ENCODE measurements at places on chromosomes 16 and 17.

- DNase-seq: no peak
- H3K4me3 ChIP-seq: no peak overlapping the region
- no peak overlapping the region for H3K27ac ChIP-seq
Measured at GRCh38 chr17:7224661-7225111, 4.9 kb downstream of the ACADVL start.

DNA sequence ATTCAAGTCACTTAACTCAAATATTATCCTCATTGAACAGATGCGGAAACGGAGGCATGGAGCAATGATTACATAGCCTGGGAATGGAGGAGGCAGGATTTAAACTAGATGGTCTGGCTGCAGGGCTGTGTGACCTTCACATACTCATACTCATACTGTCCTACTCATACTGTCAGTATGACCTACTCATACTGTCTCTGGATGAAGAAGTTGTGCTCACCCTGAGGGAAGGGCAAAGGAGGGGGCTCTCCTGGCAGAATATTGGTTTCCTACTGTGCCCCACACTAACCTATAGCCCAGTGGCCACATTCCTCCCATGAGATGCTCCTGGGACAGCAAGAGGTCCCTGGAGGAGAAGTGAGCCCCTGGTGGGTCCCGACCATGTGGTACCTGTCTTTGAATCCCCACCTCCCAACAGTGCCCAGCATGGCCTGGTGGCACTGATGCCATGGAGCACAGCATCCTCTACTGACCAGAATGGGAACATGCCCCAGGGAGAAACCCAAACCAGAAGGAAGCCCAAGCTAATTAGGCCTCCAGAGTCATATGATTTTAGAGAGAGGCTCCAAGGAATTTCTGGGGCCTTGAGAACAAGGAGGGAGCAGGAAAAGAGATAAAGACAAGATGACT is 197.3 kb upstream of the SDK2 start:
- no peak overlapping the region for H3K4me3 ChIP-seq
- peak; percentile 42 for DNase-seq
- no peak overlapping the region for H3K27ac ChIP-seq
- H3K27me3 ChIP-seq: peaks cover 12% of the 10 kb centered on the region

- H3K36me3 ChIP-seq: no peaks in the 10 kb centered on the region
- H3K27me3 ChIP-seq: no peaks in the 10 kb centered on the region
- no peaks in the 10 kb centered on the region for H3K4me1 ChIP-seq
- H3K4me3 ChIP-seq: no peak overlapping the region
- no peak overlapping the region for H3K27ac ChIP-seq
Measured at GRCh38 chr17:77512062-77512946, 371.5 kb downstream of the SEC14L1 start.

DNA sequence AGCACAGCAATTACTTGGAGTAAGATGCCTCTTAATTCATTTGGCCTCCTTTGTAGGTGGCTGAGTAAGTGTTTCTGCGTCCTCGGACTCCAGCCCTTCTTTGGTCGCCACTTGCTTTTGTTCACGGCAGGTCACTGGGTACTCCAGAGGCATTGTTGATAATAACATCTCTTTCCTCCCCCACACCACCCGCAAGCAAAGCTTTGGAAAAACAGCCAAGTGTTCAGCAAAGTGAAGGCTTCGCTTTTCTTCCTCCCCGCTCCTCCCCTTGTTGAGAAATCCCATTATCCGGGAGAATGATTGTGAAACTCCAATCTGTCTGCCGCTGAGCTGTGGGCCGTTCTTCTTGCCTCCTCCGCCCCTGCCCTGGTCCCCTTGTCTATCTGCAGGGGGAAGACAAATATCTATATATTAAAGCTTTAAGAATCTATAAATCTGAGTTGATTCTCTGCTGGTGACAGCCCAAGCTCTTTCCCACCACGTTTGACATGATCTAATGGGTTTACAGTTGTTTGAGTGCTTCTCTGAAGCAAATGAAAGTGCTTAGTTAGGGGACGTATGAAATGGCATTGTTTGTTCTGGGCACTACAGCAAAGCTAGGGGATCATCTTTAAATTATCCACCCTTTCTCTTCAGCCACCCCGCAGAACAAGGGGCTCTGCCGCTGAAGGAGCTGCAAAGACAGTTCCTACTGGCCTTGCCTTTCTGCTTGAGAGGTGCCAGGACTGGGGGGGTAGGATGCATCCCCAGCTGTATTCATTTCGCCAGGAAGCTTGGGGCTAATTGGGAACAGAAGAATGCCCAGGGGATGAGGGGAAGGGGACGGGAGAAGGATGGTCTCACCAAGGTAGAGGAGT is 167.1 kb downstream of the CCDC182 start:
- H3K27ac ChIP-seq: peak overlapping the region; percentile 96
- no peaks in the 10 kb centered on the region for H3K36me3 ChIP-seq
- H3K4me3 ChIP-seq: peak overlapping the region; percentile 44
- H3K4me1 ChIP-seq: peaks cover 53% of the 10 kb centered on the region
